ENCODE measurements at places on chromosomes 7 and 10.

- no peak for DNase-seq
These were observed at the start of gene SEC31B for GRCh38 chr10:100519311-100520051. TSS of gene SEC31B (minus strand) at chr10:100519861. CDS start at chr10:100516952, 2,909 bp downstream.

DNA sequence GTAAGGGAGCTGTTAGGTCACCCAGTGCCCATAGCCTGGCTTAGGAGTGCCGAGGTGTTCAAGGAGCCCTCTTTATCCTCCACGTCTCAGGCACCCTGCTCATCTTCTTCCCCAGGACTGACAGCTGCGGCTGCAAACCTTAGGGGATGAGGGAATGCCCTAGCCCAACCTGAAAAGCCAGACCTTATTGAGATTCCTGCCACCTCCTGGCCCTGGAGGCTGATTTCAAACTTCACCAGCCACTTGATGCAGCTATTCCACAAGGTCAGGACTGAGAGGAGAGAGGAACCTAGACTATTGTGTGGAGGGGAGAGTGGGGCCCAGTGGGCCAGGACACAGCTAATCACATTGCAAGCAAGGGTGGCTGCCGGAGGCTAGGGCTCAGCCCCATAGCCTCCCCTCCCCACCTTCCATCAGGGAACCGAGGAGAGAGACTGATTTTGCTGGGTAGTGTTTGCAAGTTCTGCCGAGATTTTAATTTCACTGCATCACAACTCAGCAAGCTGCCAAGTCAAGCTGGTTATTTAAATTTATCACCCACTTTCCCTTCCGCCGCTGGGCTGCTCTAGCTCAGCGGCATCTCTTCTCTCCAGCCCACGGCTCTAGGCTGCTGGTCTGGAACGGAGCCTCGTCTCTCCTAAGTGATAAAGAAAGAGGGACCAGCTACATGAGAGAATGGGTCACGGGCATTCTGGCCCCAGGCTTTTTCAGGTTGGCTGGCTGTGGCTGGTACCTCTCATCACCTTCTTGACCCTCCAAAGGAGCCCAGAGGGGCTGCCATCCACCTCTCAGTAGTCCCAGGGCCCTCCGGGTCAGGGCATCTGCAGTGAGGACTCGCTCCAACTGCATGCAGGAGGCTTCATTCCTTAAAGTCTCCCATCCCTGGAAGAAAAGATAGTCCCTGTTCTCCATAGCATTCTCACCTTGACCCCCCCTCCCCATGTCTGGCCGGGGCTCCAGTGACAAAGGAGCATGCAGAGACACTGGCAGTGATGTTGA lies 66.7 kb downstream of the PAX2 start:
- DNase-seq, result no peak

DNA sequence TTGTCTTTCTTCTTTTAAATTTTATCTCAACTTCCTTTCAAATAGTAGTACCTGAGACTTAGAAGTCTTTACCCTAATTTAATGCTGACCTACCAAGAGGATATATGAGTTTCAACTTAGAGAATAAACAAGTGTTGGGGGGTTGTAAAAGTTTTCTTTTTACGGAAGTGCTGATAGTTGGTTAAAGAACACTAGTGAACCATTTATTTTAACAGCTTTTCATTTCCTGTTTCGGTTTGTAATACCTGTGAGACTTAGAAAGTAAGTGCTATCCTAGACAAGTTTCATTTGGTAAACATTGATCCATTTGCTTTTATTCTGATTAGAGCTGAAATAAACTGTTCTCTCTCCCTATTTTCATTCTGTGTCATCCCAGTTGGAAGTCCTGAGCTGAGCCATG lies 683.1 kb upstream of the SORCS1 start:
- DNase-seq, result no peak

DNA sequence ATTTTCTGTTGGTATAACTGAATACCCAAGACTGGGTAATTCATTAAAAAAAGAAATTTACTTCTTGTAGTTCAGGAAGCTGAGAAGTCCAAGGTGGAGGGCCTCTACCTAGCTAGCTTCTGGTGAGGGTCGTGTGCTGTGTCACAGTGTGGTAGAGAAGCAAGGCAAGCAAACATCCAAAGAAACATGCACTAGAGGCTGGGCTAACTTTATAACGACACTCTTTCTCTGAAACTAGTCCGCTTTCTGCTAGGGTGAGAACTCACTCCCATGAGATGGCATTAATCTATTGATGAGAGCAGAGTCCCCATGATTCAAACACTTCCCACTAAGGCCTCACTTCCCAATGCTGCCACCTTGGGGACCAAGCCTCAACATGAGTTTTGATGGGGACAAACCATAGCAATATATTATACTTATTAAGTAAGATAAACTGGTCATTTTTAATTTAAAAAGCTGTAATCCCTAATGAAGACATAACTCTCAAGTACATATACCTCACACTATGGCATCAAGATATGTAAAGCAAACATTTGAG lies 50.8 kb downstream of the PHYHIPL start:
- DNase-seq, result no peak

- DNase-seq, result peak; percentile 27
These were observed 162.9 kb downstream of the ZNF33B start for GRCh38 chr10:42475168-42476098.

- peak; percentile 78 for DNase-seq
These were observed 12.5 kb upstream of the CALD1 start for GRCh38 chr7:134766779-134767519.

- DNase-seq, result no peak
These were observed 162.6 kb downstream of the CELF2 start for GRCh38 chr10:11180228-11180627.

DNA sequence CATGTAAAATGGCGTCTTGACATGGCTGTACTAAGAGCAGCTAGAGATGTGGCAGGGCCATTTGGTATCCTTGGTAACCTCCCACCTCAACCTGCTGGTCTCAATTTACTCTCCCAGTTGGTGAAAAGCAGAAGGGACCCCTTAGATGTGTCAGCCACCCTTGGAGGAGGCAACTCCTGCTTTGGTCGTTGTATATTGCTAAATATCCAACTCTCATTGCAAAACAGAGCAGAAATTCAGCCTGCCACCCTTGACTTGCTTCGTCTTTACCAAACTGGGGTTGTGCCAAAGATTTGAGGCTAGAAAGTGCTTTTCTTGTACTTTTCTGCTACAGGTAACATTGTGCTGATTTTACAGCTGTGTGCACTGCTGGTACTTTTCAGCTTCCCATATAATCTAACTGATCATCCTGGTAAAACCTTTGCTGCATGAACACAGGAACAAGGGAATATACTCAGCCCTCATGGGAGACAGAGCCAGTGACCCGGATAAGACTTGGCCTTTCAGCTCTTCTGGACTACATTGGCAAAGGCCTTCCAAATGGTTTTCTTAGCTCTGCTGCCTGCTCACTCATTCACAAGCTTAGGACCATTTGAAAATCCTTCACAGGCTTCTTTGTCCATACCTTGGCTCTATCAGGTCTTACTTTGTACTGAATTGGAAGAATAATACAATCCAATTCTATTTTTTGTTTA lies 2.2 kb upstream of the VSTM4 start:
- DNase-seq, result no peak

DNA sequence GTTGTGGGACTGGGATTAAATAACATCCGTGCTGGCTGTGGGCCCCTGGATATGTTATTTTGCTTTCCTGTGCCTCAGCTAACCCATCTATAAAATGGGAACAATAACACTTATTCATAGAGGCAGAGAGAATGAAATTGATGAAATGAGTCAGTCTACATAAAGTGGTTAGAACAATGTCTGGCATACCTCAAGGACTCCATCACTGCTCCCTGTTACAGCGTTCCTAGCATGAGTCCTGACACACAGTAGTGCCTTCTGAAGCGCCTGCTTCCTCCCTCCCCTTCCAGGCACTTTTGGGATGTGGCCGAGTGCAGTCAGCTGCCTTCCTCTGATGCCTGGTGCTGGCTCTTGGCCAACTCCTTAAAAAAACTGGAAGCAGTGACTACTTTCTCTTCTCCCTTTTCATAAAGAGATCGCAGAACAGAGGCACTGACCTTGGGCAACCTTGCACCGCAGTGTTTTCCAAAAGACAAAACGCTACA lies 108.4 kb upstream of the ZMIZ1 start:
- DNase-seq, result peak; percentile 94

DNA sequence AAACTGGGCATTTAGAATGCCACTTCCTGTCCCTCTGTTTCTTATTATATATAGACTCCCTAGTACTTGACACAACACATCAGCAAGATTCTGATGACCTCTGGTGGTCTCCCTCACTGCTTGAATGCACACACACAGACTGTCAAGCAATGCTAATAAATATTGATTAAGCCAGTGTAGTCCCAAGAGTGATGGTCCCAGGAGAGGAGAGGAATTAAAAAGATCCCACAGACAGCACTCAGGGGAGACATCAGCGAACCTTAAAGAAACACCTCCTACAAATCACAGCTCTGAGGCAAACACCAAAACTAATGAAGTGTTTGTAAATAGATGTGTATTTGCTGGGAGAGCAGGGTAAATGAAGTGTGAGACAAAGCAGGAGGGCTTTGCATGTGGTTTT lies 1291.2 kb downstream of the XPNPEP1 start:
- no peak for DNase-seq

DNA sequence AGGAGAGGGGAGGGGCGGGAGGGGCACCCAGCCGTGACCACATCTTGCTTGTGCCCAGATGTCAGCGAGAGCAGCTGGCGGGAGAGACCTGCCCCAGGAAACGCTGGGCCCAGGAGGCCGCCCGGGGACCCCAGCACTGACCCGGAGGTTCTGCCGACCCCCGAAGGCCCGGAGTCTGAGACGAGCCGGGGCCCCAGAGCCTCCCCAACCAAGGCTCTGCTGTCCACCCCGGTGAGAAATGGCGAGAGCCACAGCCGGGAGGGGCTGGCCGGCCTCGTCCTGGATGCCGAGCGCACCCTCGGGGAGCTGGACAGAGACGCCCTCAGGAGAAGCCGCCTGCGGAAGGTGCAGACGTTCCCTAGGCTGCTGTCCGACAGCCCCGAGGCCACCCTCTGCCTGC lies 25.9 kb downstream of the KNDC1 start:
- DNase-seq, result no peak

DNA sequence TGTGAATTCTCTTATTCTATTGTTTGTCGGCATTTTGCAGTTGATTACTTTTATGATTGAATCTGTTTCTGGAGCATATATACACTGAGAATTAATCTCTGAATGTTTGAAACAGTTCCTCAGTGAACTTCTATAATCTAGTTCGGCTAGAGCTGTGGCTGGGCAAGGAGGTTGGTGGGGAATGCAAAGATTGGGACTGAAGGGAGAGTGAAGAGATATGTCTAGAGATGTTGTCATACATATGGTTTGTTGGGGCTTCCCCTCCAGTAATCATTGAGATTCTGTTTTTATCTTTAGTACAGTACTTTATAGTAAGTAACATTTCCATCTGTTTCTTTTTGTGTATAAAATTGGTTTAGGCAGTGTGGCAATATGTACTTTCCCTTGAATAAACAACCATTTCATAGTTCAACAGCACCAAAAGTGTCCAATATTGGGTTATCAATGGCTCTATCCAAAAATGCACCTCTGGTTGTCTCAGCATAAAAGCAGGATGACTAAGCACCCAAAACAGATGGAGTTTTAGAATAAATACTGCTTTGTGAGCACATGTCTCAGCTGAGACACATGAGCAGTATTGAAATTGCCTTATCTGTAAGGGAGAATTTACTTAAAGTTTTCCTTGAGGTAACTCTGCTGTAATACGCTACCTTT lies 36.7 kb downstream of the WAC start:
- DNase-seq, result peak; percentile 22

- peak; percentile 58 for DNase-seq
These were observed 27.1 kb downstream of the ACSM6 start for GRCh38 chr10:95221124-95221523.

GRCh38 chr7:84230491-84230890 lies 35.9 kb upstream of the SEMA3A start:
- no peak for DNase-seq

DNA sequence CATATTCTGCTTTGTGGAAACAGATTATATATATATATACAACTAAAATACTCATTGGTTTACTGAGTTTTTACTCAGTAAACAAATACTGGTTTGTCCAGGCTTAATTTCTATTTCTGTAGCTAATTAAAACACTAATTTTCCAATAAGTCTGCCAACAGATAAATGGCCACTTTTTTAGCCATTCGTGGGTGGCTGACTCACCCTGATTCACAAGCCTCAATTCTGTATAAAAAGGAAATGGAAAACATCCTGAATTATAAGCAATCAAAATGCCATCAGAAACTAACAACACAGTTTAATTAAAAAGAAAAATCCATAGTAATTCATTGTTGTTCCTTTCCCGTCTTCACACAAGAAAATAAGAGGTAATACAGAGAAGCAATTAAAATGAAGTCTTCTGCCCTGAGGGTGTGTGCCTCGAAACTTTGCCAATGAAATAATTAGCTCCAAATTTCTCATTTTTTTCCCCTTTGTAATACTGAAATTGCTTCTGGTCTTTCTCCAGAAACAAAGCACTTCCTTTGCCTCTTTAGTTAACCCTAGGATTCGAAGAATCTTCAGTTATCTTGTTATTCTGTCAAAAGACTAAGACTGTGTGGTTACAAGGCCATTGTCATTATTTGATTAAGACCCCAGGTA lies 118.7 kb upstream of the PTN start:
- DNase-seq, result peak; percentile 54

GRCh38 chr7:195830-196128 lies 3.4 kb downstream of the FAM20C start:
- no peak for DNase-seq
